ENCODE measurements at places on chromosomes 13 and 19.

DNA sequence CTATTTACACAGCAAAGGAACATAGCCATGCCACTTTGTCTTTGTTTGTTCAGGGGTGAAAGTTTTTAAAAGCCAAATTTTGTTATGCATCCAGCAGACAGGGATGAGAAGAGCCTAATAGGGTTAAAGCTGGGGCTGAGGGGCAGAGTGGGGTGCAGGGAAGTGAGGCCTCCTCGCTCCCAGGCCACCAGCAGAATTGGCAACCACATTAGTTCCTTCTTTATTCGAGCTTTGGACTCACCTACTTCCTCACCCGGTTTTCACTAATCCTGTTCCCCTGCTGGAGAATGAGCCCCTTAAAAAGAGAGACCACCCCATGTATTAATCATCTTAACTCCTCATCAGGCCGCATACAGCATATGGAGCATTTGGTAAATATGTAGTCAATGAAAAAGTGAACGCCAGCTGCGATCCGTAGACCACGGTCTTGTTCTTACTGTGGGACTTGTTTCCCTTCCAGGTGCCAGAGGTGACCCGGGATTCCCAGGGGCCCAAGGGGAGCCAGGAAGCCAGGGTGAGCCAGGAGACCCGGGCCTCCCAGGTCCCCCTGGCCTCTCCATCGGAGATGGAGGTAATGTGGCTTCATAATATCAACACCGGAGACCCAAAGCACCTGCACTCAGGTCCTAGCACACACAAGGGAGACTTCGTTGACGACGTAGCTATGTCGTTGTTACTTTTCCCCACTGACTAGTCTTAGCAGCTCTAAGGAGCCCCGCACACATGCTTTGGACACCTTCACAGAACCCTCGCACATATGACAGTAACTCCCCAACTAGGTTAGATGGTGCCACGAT lies 112.1 kb downstream of the RAB20 start:
- no peaks in the 10 kb centered on the region for H3K4me1 ChIP-seq
- peaks cover 17% of the 10 kb centered on the region for H3K27me3 ChIP-seq
- no peak overlapping the region for H3K27ac ChIP-seq

DNA sequence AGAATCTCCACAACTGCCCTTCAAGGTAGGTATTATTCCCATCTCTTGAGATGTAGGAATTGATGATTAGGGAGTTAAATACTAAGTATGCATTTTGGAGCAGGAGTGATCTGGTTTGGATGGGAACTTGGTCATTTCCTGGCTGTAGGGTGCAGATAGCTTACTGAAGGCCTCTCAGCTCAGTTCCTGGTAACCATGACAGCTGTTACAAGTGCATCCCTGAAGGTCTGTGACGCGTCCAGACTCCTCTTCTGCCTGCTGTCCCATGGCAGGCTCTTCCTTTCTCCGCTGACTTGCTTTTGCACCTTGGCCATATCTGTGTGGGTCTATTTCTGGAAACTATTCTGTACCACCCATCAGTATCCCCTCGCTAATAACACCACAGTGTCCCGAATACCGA lies 387.8 kb downstream of the ZNF536 start:
- no peaks in the 10 kb centered on the region for H3K4me1 ChIP-seq
- no peak overlapping the region for H3K4me3 ChIP-seq
- H3K36me3 ChIP-seq: no peaks in the 10 kb centered on the region
- H3K27me3 ChIP-seq: no peaks in the 10 kb centered on the region
- no peak overlapping the region for H3K27ac ChIP-seq
- no peak for DNase-seq

DNA sequence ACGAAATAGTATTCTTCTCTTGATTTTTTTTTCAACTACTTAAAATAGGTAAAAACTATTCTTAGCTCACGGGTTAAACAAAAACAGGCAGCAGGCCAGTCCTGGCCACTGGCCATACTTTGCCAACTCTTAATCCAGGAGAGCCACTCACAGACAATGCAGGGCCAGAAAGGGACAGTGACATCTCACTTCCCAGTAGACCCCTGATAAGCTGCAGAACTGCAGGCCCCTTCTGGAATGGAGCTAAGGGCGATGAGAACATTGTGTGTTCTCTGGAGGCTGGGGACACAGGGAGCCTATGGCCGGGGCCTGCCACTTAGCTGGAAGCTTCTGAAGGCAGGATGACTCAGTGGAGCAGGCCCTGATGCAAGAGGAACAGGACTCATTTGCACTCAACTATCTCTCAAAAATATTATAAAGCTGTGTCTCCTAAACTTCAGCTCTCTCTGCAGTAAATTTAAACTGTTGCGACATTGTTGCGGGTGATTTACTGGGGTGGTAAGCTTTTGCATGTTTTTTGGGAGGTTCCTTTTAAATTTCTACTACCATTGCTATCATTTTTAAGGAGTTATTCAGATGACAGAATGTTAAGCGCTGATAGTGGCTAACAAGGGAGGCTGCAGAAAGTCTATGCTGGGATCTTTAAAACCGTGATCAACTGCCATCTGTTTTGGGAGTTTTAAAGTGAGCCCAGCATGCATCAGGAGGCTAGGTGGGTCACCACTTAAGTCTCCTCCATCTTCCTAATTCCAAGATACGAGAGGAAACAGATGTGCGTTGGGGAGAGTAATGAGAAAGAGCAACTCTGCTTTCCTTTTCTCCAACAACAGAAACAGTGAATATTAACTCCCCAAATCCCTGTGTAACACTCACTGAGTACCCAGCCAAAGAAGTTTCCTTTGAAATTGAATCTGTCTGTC lies 33.2 kb upstream of the KATNAL1 start:
- peaks cover 11% of the 10 kb centered on the region for H3K36me3 ChIP-seq
- no peak overlapping the region for H3K4me3 ChIP-seq

GRCh38 chr13:99367106-99367616 lies 60.0 kb upstream of the GPR183 start:
- peaks cover 9% of the 10 kb centered on the region for H3K36me3 ChIP-seq
- no peak for DNase-seq
- H3K27ac ChIP-seq: peak overlapping the region; percentile 65
- no peaks in the 10 kb centered on the region for H3K27me3 ChIP-seq
- H3K4me3 ChIP-seq: peak overlapping the region; percentile 10

DNA sequence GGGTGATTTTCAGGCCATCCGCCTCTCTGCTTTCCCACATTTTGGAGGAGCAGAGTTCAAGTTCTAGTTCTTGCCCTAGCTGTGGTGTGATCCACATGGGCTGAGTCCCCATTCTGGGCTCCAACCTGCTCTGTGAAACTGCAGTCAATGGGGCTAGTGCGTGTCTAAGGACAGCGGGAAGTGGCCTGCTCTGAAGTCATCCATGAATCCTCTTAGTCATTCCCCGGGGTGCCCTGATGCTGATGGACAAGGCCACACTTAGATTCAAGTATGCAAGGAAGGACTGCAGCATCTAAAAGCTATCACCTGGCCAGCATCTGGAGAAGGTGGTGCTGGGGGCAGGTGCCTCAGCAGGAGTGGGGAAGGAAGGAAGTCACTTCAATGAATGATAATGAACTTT lies 94.6 kb downstream of the TSHZ3 start:
- H3K4me3 ChIP-seq: no peak overlapping the region
- DNase-seq: no peak
- H3K27ac ChIP-seq: no peak overlapping the region
- no peaks in the 10 kb centered on the region for H3K4me1 ChIP-seq
- H3K36me3 ChIP-seq: no peaks in the 10 kb centered on the region
- no peaks in the 10 kb centered on the region for H3K27me3 ChIP-seq

- H3K27ac ChIP-seq: no peak overlapping the region
- peaks cover 6% of the 10 kb centered on the region for H3K27me3 ChIP-seq
- no peak for DNase-seq
- H3K36me3 ChIP-seq: no peaks in the 10 kb centered on the region
Observed at GRCh38 chr13:30446126-30446500, 19.6 kb downstream of the HMGB1 start.

GRCh38 chr13:113491418-113491883 lies 940 bp upstream of the DCUN1D2 start:
- no peaks in the 10 kb centered on the region for H3K27me3 ChIP-seq
- peaks cover 10% of the 10 kb centered on the region for H3K36me3 ChIP-seq
- H3K4me3 ChIP-seq: peak overlapping the region; percentile 58
- H3K27ac ChIP-seq: no peak overlapping the region
- DNase-seq: no peak

DNA sequence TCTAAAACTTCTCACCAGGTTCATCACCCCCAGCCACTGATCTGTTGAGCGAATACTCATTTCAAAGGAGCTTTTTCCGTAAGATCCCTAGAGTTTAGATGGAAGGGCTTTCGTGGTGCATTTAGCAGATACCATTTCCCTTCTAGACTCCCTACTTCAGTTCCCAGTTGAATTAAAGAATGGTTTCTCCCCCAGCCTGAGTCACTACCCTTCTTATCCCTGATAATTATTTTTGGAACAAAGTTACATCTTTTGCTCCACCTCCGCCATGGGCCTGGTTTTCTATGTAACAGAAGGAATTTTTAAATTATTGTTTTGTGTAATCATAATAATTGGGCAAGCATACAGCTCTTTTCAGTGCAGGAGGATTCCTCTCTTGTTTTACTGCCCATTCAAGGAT lies 22.0 kb downstream of the USPL1 start:
- H3K4me3 ChIP-seq: no peak overlapping the region
- DNase-seq: no peak
- H3K4me1 ChIP-seq: peaks cover 4% of the 10 kb centered on the region
- H3K36me3 ChIP-seq: peaks cover 62% of the 10 kb centered on the region
- no peaks in the 10 kb centered on the region for H3K27me3 ChIP-seq

DNA sequence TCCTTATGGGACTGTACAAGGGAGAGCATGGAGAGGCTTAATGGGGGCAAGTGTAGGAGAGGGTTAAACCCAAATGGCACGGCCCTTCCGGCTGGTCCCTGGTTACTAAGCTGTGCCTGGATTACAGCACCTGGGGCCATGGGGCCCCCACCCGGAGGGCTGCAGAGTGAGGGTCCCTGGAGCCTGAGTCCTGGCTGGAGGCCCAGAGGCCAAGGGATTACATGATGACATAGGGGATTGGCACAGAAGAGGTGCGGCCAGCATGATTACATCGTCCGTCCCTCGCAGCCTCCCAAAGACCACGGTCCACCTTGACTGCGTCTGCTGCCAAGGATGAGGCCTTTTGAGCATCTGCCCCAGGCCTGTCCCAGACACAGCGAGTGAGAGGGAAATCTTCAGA lies 149.4 kb downstream of the URI1 start:
- H3K4me3 ChIP-seq: no peak overlapping the region
- H3K36me3 ChIP-seq: no peaks in the 10 kb centered on the region
- no peak for DNase-seq

DNA sequence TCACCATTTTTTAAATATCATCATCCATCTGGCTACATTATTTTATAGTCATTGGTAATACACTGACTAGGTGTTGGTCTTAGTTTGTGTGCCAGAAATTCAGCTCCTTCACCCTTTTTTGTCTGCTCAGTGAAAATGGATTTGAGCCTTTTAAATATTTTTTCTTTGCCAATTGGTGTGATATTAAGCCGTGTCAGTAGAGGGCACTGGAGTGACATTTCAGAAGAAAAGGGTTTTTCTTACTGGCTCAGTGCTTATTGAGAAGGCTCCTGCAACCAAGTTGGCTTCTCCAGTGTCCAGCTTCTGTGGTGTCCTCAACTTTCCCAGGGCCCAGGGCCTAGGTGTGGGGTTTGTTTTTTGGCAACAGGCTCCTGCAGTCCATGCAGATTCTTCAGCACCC lies 546.6 kb downstream of the DACH1 start:
- no peak overlapping the region for H3K27ac ChIP-seq
- no peak overlapping the region for H3K4me3 ChIP-seq
- H3K27me3 ChIP-seq: no peaks in the 10 kb centered on the region
- no peaks in the 10 kb centered on the region for H3K36me3 ChIP-seq

GRCh38 chr13:45396533-45397095 lies 21.6 kb downstream of the SLC25A30 start:
- H3K4me3 ChIP-seq: no peak overlapping the region
- DNase-seq: no peak
- peaks cover 33% of the 10 kb centered on the region for H3K4me1 ChIP-seq
- H3K27me3 ChIP-seq: no peaks in the 10 kb centered on the region

DNA sequence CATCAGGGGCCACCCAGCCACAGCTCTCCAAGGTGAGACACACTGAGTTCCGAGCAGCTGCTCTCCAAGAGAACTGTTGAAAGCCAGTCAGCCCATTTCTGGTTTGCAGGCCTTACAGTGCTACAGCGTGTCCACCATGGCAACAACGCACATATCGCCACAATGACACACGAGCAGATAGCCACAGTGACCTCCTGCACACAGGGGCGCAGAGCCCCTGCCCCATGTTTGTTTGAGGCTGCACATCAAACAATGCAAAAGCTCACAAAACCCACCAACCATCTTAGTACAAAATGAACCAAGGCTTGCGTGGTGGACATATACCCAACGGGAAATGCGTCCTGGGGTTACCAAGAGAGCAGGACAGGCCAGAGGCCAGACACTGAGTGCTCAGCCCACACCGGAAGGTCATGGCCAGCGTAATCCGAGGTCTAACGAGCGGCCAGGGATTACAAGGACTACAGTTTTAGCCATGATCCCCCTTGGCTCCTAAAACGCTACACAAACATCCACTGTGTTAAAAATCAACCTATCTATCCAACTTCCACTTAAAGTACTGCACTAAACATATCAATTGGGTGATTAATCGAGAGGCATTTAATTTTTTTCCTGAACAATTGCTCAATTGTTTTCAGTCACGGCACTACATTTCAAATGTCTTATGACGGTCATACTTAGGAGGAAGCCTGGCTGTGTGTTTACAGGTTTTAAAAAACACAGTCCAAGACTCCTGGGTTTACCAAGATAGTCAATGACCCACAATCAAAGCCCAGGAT lies 56.0 kb downstream of the STK24 start:
- H3K36me3 ChIP-seq: peaks cover 18% of the 10 kb centered on the region
- H3K4me3 ChIP-seq: no peak overlapping the region
- H3K4me1 ChIP-seq: peaks cover 85% of the 10 kb centered on the region
- no peak for DNase-seq

- H3K36me3 ChIP-seq: no peaks in the 10 kb centered on the region
- H3K27me3 ChIP-seq: no peaks in the 10 kb centered on the region
- H3K27ac ChIP-seq: no peak overlapping the region
- H3K4me1 ChIP-seq: peaks cover 11% of the 10 kb centered on the region
- no peak overlapping the region for H3K4me3 ChIP-seq
Observed at GRCh38 chr19:42140125-42140754, 8.0 kb upstream of the POU2F2 start.

GRCh38 chr13:110115591-110115990 lies 191.4 kb downstream of the COL4A1 start:
- DNase-seq: no peak
- H3K4me1 ChIP-seq: peaks cover 3% of the 10 kb centered on the region
- no peak overlapping the region for H3K4me3 ChIP-seq
- H3K27ac ChIP-seq: no peak overlapping the region
- H3K27me3 ChIP-seq: peaks cover 16% of the 10 kb centered on the region
